ENCODE measurements at places on chromosomes 16 and 17. TPM values are rescaled to one million over a fixed set of nuclear protein-coding genes. Genes with fewer than 3 reads are reported as not detected.

The MT4 gene
- total RNA-seq = not detected

The NEUROD2 gene
- total RNA-seq = not detected

The CUEDC1 gene
- 12.5 TPM for total RNA-seq

The ZACN gene
- total RNA-seq = not detected

The CCL3 gene
- not detected for total RNA-seq

Measured in bronchus fibroblast of lung (primary cell).